ENCODE measurements at places on chromosomes 16 and 17.

DNA sequence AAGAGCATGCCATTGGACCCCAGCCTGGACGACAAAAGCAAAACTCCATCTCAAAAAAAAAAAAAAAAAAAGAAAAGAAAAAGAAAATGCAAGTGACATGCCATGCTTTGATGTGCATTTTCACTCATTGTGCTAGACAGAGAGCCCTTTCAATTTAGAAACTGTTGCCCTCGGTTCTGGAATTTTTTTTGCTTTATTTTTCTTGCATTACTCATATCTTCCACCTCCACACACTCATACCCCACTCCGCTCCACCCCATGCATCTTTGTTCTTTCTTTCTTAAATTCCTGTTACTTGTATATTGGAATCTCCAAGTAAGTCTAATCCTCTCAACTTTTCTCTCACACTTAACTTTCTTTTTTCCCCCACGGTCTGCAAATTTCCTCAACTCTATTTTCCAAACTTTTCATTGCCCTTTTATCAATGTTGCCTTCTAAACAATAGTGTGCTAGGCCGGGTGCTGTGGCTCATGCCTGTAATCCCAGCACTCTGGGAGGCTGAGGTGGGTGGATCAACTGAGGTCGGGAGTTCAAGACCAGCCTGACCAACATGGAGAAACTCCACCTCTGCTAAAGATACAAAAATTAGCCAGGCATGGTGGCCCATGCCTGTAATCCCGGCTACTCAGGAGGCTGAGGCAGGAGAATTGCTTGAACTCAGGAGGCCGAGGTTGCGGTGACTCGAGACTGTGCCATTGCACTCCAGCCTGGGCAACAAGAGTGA, 16.8 kb upstream of the SUZ12 start:
- no peak for DNase-seq

- DNase-seq: no peak
These were observed 79.6 kb upstream of the TOB1 start for GRCh38 chr17:50945779-50946222.

- no peak for DNase-seq
These were observed 367.4 kb upstream of the TNRC6C start for GRCh38 chr17:77590951-77591735.

- DNase-seq: no peak
These were observed 4.3 kb downstream of the ADCY7 start for GRCh38 chr16:50270510-50271147.

DNA sequence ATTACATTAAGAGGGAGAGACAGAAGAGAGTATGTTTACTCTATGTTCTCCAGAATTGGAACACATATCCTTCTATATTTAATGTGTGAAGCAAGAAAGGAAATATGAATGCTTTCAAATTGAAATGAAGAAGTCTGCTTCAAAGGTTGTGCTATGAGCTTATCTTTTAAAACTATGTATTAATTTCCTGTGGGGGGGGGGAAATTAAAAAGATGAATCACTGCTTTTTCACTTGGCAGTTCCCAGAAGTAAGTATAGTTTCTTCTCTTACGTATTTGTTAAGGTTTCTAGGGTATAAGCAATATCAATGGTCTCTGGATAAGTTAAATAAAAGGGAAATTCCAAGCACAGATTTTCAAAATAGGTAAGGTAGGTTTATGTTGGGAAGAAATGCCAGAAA, 7.0 kb downstream of the TERF2 start:
- no peak for DNase-seq

DNA sequence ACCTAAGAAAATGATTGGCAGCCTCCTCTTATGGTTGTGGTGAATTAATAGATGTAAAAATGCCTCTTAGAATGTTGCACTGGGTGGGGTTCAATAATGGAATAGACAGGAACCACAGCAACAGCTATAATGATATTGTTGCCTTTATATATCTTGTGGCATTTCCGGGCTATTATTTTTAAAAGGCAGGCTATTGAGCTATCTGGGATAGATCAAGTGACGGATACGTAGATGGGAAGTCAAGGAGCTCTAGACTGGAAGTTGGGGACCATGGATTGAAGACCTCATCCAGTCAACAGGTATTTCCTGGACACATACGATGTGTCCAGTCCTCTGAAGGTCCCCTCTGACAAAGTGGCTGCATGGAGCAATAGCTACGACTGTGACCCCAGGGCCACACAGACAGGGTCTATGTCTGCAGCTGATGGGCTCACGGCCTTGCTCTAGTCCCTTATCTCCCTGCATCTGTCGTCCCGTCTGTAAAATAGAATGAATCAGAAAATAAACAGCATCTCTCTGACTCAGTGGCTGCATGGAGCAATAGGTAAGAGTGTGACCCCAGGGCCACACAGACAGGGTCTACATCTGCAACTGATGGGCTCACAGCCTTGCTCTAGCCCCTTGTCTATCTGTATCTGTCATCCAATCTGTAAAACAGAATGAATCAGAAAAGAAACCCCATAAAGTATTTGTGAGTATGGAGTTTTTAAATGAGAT, 117.7 kb upstream of the FOXF1 start:
- no peak for DNase-seq

DNA sequence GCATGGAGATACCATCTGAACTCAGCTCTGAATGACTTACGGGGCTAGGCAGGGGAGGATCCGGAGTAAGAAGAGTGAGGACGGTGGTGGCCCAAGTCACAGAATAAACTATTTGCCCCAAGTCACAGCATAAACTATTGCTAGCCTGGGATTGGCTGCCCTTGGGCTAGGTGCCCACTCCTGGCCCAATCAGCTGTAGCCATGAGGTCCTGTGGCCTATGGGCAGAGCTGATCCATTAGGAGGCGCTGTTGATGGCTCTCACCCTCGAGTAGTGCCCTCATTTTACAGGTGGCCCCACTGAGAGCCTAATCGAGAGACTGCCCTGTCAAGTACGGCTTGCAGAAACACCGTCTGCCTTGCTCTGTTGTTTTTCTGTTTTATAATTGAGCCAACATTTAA, 62.3 kb upstream of the ZNF423 start:
- no peak for DNase-seq

DNA sequence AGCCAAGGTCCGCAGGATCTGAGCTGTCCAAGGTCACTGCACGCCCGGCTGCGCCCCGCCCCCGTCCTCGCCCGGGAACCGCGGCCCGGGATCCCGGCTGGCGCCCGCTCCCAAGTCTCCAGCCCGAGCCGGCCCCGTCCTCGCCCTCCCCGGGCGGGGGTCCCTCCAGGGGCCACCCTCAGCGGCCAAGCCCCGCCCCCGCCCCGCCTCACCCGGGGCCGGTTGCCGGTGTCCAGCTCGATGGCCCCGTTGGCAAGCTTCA, 216 bp downstream of the VPS9D1 start:
- DNase-seq: no peak

DNA sequence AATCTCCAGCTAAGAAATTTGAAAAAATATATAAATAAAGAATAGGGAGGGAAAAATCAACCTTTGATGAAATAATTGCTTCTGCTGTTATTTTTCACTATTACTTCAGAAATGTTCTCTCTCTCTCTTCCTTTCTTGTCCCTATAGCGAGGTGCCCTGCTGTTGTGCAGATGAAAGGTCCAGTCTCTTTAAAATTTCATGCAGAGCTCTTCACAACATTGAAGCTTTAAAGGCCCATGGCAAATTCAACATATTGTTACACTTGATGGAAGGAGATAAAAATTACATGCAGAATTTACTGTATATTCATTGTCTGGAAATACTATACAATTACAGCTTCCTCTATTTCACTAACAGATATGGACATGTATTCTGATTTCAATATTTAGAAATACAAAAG, 86.4 kb upstream of the PSMD7 start:
- DNase-seq: no peak

- no peak for DNase-seq
These were observed 7.4 kb upstream of the TMEM220 start for GRCh38 chr17:10737168-10737622.

DNA sequence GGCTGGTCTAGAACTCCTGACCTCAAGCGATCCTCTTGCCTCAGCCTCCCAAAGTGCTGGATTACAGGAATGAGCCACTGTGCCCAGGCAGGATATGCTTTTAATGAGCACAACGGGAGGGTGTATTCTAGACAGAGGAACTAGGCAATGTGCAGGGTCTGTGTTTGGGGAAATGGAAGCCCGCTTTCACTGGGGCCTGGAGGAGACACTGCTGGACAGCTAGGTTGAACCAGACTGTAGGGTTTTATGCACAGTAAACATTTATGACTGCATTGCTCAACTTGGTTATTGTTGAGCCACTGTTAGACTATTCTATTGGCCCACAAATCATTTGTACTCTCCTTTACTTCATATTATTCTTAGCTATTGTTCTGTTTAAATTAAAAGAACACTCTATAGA, 10.2 kb upstream of the SIAH1 start:
- no peak for DNase-seq

All from activated CD8-positive, alpha-beta memory T cell treated with anti-CD3 and anti-CD28 coated beads for 1 hour (primary cell).